ENCODE measurements at places on chromosomes 3 and 15.

- DNase-seq: no peak
These were observed 9.4 kb downstream of the ITPKA start for GRCh38 chr15:41502795-41503668.

- DNase-seq: no peak
These were observed 204.1 kb downstream of the SSR3 start for GRCh38 chr3:156350781-156351180.

DNA sequence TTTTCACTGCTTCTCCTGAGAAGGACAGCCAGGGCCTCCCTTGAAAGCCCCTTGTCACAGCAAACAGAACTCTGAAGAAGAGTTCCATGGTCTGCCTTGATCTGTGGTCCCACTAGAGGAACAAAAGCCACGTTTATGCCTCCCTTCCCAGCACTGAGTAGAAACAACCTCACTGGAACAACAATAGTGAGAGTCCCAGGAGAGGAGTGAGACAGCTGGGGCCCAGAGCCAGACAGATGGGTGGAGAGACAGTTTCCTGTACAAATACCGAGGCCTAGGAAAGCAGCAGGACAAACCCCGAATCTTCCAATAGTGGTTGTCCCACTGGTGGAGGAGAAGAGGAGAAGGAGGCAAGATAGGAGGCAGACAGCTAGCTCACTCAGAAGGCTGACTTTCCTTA lies 106.1 kb downstream of the WDR76 start:
- no peak for DNase-seq

DNA sequence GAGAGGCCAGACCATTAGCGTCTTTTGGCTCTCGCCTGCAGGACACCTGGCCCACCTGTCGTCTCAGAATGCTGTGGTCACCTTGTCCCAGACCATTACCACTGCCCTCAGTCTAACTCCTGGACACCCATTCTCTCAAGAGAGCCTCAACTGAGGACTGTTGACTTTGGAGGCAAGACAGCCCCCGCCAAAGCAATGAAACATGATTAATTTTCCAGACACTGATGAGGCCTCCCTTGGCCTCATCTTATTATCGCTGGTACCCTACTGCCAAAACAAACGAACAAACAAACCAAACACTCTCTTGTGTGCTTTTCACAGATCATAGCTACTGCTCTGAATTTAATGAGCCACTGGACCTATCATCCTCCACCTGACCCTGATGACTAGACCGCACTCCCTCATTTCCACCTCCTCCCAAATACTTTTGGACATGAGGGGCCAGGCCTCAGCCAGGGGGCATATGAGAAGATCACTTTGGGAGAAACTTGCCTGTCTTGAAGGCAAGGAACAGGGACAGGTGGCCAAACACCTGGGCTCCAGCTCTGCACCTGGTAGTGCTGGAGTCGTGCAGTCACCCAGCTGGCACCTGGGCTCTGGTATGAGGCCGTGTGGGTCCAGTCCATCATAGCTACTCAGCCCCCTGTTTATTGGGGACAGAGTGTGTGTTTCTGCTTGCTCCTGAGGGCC lies 27.6 kb downstream of the ALS2CL start:
- no peak for DNase-seq

All from AG04449 (cell line).